Amygdala (tissue), 56 donors: ENCODE measurements at places on chromosomes 13 and 19.

DNA sequence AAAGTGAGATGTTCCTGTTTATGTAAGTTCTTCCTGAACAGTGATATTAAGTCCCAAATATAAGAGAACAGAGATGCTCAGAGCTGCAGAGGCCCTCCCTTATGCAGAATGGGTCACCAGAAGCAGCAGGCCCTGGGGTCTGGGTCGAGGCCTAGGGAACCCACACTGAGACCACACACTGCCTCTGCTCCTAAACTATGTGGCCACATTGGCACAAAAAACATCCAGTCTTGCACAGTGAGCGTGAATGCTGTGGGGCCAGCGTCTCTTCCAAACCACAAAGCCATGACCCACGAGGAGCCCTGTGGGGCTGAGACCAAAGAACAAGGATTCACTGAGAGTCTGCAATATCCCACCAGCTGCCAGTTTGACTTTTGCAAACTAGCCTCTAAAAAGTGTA is 23.6 kb downstream of the PROZ start:
- no peak for DNase-seq

GRCh38 chr19:56136362-56136761 is 4.7 kb upstream of the ZNF444 start:
- no peak for DNase-seq

GRCh38 chr13:24661713-24662112 is 18.5 kb upstream of the ATP12A start:
- no peak for DNase-seq

GRCh38 chr19:33676999-33677665 is 55.4 kb downstream of the CHST8 start:
- DNase-seq = no peak

DNA sequence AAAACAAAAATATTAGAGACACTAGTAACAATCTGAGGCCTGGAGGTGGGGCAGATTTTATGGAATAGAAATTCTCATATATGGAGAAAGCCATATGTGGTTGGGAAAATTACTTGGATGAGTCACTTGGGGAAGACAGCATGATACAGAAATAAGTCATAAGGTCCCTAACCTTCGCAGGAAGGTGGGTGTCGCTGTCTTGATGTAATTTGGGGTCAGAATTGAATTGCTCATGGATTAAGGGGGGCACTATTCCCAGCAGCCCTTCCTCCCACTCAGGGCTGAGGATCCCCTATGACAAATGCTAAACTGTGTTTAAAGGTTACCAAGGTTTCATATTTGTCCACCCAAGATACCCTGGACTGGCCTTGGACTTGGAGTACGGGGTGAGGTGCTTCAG is 5.0 kb downstream of the RDH8 start:
- DNase-seq = no peak

GRCh38 chr13:110352735-110353134 is 45.7 kb downstream of the COL4A2 start:
- DNase-seq = no peak

- DNase-seq = no peak
These were observed 908.2 kb downstream of the EFNB2 start for GRCh38 chr13:105627270-105627669.

GRCh38 chr13:25286308-25286968 is 850 bp downstream of the MTMR6 start:
- DNase-seq = no peak

- no peak for DNase-seq
These were observed 1769.0 kb upstream of the PCDH20 start for GRCh38 chr13:63184693-63185092.

DNA sequence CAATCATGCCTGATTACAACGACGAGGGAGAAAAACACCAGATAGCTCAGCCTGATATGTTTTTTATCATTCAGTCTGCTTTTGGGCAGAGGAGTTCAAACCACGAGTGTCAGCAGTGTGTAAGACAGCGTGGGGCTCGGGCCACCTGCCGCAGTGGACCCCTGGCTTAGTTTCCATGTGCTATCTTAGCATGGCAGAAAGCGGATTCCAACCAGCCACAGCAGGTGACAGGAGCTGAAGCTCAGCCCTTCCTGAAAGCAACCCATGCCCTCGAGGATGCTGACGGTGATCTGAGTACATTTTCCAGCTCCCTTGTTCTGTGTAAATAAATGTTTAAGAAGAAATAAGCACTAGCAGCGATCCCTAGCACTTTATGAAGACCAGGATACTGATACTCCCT is 32.2 kb upstream of the MBNL2 start:
- DNase-seq = no peak
